GM12891 (cell line): ENCODE measurements at places on chromosomes 4 and X.

DNA sequence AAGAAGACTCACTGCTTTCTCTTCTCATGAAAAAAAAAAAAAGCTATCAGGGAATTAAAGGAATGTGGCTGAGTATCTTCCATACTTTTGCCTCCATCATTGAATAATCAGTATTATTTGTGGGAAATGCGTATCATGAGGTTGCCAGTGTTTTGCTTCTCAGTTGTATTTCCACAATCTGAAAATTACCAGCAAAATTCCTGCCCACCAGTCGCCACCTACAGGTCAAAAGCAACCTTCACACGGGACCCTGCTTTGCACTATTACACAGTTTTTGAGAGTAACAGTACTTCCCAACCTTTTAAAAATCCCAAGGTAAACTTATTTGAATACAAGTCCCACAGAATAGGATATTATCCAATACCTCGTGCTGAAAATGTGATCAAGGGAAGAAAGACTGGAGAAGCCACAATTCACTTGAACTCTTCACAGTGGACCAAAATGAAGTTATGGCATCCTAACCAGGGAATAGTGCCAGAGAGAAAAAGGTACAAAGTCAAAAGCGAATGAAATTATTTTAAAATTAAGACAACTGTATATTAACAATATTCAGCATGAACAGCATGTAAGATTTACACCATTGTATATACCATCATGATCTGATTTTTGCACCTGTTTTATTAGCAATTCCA, 30.4 kb downstream of the PGRMC1 start:
- peak; percentile 2 for DNase-seq

DNA sequence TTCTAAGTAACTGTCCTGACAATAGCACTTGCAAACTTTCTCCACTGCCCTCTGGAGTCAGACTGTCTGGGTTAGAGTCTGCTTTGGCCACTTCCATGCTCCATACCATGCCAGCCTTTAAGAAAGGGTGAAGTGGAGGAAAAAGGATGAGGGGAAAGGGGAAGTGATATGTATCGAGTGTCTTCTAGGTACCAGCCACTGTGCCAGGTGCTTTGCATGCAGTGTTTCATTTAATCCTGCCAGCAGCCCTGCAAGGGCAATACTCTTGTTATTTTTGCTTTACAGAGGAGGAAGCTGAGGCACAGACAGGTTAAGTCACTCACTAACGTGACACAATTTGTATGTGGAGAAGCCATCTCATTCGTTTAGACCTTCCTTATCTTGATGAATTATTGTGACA, 55.6 kb downstream of the RTL9 start:
- DNase-seq: no peak

GRCh38 chr4:8366601-8367000, 73.9 kb downstream of the ACOX3 start:
- no peak for DNase-seq

GRCh38 chr4:2368746-2369437, 49.6 kb downstream of the ZFYVE28 start:
- no peak for DNase-seq

DNA sequence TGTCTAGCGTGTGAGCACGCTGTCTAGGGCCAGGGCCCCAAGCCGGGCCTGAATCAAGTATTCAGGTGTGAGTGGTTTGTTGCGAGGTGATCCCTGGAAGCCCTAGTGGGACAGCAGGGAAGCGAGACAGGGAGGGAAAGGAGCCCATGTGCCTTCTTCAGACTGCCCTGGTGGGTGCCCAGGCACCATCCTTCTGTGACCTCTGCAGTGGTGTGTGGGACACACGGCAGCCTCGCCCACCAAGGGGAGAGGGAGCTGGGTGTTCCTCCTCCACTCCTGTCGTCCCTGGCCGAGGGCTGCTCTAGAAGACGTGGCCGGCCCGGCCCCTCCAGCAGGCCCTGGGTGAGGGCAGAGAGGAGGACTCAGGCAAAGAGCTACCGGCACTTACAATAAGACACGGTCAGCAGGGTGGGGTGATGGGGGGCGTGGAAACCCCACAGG, 47.4 kb downstream of the HTRA3 start:
- DNase-seq: no peak

GRCh38 chrX:15233416-15234015, 36.4 kb downstream of the ASB9 start:
- no peak for DNase-seq

DNA sequence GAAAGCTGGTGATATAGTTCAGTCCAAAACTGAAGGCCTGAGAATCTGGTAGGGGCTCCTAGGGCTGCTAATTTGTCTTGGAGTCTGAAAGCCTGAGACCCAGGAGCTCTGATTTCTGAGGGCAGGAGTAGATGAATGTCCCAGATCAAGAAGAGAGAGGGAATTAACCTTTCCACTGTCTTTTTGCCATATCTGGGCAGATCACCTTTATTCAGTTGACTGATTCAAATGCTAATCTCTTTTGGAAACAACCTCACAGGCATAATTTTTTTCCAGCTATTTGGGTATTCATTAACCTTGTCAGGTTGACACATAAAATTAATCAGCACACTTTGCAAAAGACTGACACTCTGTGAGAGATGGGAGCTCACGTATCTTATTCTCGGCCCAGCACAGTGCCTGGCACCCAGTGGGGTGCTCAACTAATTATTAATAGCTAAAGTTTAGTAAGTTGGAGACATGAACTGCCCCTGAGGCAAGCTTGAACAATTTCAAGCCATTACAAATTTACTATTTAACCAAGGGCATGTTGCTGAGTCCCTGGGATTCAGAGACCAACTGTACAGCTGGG, 114.3 kb downstream of the CPEB2 start:
- no peak for DNase-seq

DNA sequence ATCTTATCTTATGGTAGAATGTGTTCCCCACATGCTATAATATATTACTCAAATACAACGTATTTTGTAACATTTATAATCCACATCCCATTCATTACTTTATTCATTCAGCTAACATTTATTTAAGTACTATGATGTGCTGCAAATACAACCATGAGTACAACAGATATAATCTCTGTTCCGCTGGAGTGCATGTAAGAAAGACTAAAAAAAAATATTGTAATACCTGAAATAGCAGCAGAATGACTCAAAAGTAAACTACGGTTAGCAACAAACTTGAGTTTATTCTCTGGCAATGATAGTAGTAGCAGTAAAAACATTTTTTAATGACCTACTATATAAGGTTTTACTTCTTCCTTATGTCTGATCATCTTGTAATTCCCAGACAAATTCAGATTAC, 1776.3 kb downstream of the STIM2 start:
- DNase-seq: no peak

DNA sequence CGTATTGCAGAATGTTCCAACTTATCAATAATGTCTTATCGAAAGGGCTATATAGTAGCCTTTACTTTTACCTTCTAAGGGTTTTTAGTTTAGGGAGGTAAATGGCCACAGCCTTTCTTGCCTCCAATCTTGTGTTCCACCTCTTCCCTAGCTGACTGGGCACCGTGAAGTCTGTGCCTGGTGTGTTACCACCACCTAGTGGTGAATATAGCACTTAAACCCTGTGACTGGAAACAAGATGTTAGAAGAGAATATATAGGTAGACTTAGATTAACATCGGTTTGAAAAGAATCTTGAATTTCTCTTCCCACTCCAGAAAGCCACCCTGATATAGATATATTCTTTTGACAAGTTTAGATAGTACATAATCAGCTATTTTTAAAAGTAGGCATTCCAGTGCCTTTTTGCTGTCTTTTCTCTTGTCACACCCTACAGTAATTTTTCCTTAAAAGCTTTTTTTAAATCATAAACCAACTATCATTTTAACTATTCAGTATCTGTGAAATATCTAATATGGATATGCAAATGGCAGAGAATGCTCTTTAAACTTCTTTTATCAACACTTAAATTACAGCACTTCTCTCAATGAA, 27.8 kb upstream of the ADH7 start:
- peak; percentile 27 for DNase-seq

DNA sequence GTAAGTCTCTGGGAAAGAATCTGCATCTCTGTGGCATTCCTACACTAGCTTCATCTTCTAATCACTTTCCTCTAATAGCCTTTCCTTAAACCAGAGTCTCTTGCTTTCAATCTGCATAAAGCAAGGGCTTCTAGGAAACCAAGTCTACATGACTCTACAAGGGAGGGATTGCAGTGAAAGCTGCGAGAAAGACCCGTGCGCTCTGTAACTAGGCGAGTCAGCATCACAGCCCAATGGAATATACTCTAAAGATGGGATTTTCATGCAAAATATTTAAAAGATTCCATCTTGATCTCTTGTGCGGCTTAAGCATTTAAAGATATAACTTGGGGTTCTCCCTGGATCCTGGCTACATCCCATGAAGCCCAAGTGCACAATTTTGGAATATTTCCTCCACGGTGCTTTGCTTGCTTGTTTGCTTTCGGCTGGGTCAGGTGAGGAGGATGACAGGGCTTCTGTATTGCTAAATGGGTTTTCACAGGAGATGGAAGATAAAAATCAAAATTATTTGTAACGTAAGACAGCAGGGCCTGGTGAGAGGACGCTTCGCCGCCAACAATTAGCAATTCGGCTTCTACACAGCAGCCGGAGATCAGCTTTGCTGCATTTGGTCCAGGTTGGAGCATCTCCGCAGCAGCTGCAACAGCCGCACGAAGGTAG, 687 bp upstream of the GRIA2 start:
- DNase-seq: no peak

GRCh38 chr4:19739101-19739651, 512.5 kb upstream of the SLIT2 start:
- DNase-seq: no peak

- no peak for DNase-seq
These were observed 161.5 kb upstream of the GATB start for GRCh38 chr4:151922306-151922705.

GRCh38 chr4:34196375-34196774, 2047.9 kb downstream of the ARAP2 start:
- DNase-seq: no peak

DNA sequence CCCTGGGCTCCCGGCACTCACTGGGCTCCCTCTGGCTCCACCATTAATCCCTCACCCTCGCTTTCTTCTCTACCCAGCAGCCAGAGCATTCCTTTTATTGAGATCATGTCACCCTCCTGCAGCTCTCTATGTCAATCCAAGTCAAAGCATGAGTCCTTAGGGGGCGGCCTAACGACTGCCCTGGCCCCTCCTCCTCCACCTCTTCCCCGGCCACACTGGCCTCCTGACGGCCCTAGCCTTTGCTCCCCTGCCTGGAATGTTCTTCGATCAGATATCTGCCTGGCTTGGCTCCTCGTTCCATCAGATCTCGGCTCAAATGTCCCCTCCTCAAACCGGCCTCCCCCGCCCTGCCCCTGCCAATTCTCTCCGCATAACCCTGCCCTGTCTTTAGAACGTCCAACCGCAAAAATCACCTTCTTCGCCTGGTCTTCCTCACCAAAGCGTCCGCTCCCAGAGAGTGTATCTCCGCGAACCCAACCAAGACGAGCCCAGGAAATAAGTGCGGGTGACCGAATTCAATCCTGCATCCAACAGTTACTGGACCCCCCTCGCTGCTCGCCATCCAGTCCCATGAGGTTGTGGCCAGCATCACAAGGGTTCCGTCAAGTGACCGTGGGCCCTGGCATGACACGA, 722 bp upstream of the PNCK start:
- DNase-seq: no peak

GRCh38 chr4:151953312-151953711, 192.5 kb upstream of the GATB start:
- DNase-seq: no peak

DNA sequence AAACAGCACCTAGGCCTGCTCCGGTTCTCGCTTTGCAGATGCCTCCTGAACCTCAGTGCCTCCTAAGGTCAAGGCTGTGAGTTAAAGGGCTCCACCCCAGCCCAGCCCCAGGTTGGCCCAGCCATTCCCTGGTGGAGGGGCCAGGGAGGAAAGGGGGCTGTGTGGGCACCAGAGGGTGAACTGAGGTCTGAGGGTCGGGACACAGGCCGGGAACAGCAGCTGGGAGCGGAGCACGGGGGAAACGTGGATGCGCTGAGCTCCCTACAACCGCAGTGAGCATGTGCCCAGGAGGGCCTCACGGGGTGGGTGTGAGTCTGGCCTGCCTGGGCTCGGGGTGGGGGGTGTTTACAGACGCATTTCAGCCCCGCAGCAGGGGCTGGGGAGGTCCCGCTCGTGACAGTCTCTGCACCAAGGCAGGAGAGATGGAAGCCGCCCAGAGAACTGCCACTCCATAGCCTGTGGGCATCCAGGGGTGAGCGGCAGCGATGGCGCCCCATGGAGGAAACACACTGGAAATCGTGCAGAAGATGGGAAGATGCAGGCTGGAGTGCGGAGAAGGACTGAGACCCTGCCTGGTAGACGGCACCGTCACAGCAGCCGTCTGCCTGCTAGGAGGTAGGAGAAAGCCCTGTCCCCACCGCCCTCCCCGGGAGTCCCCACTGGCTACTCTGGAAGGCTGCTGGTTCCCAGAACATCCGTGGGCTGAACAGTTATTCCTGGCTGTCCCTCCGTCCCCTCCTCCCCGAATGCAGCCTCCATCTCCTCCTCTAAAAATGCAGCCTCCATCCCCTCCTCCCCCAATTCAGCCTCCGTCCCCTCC, 9.9 kb upstream of the SLC25A6 start:
- no peak for DNase-seq

GRCh38 chr4:2367626-2368025, 50.8 kb downstream of the ZFYVE28 start:
- DNase-seq: no peak

GRCh38 chr4:39062094-39062769, at the start of gene KLHL5:
Gene KLHL5, plus strand, starts transcription at chr4:39062232. Its CDS starts 421 bp downstream, at chr4:39062653.
- no peak for DNase-seq

- no peak for DNase-seq
These were observed 57.8 kb downstream of the RAP1GDS1 start for GRCh38 chr4:98319021-98319420.

DNA sequence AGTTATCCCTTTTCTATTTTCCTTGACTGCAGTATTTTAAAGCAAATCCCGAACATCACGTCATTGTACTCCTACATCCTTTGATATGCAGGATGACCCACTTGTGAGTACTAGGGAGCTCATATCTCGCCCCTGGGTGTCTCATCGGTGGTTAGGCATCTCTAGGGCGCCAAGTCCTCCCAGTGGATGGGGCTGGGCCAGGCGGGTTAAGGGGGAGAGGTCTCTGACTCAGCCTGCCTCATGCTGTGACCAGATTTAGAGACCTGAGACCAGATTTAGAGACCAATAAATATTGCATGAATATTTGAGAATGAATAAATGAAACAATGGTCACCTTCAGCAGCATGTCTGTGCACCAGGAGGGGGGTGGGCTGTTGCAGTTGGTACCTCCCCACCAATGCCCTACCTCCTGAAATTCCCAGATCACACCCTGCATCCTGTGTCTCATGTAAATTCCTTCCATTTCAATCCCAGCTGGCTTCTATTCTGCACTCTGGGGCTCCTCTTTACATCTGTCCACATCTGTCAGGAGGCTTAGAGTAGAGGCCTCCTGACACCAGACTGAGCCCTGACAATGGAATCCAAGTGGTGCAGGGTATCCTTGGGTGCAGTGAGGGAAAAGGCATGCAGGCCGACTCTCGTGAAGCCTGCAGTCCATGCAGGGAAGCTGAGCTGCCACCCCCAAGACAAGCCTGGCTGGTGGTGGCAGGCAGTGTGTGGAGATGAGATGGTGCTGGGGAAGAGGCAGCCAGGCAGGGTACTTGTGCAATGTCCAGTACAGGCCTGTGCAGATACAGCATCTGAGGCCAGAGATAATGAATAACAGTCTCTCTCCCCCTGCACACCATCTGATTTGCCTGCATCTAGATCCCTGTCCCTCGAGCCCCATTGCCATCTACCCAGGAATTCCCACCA, 5.2 kb downstream of the APLN start:
- no peak for DNase-seq

- DNase-seq: no peak
These were observed 599.7 kb downstream of the ARAP2 start for GRCh38 chr4:35644591-35644990.

GRCh38 chr4:84967243-84967690, 777 bp upstream of the WDFY3 start:
- DNase-seq: no peak

GRCh38 chr4:169258141-169258540, 12.6 kb downstream of the SH3RF1 start:
- DNase-seq: no peak
